ENCODE measurements at places on chromosomes 1 and 21.
A peak's percentile ranks its signal among the peaks of the same experiment; 100 is the strongest.

- DNase-seq: no peak
These were observed 333.6 kb downstream of the KCNH1 start for GRCh38 chr1:210800301-210800700.

DNA sequence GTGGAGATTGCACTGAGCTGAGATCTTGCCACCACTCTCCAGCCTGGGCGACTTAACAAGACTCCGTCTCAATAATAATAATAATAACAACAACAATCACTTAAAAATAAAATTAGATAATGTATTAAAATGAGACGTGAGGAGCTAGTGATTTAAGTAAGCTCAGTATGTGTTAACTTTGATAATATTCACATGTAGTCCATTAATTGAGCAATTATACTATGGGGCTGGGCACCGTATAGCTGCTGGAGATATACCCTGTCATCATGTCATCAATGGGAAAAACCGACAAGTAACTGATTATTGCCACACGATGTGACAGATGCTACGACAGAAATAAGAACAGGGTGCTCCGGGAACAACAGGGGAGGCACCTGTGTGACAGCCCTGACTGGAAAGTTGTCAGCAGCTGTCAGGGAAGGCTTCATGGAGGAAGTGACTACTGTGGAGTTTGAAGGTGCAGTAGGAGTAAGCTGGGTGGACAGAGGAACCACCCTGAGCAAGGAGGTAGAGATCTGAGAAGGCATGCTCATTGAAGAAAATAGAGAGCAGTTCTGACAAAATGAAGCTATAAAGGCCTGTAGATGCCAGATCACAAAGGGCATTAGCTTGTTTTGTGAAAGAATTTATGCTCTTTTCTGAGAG is 924 bp upstream of the CAMSAP2 start:
- no peak for DNase-seq

DNA sequence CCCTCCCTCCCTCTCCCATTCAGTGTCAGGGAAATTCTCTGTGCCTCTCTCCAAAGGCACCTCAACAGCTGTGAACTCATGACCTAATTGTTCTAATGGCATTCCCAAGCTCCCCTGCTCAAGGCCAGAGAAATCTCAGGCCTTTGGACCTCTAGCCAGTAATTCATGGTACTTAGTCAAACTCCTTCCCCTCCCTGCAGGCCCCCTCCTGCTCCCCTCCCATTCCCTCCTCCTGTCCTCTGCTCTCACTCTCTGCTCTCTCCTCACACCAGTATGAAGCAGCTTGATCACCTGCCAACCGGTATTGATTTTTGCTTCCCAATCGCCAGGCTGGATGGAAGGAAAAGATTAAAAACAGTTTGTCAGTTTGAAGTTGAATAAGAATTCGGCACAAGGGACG is 370.5 kb upstream of the PBX1 start:
- no peak for DNase-seq

DNA sequence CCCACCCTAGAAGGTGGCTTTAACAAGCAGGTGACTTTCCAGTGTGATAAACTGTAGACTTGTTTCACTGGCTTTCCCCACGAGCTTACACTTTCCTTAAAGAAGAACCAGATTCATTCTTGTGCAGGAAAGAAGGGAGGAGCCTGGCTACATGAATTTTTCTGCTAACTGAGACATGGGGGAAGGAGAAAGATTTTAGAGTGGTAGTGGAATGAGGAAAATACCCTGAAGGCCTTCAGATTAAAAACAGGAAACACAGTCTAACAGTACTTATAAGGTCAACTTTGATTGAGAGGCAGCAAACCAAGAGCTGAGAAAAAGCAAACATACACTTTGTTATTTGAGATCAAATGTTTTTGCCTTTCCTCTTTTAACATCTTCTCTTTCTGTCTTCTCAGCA is 640.9 kb upstream of the PLXNA2 start:
- DNase-seq: no peak

GRCh38 chr1:236395230-236395946 is 1.3 kb downstream of the EDARADD start:
- DNase-seq: no peak

- DNase-seq: no peak
These were observed 174.1 kb downstream of the FOXD2 start for GRCh38 chr1:47611992-47612391.

DNA sequence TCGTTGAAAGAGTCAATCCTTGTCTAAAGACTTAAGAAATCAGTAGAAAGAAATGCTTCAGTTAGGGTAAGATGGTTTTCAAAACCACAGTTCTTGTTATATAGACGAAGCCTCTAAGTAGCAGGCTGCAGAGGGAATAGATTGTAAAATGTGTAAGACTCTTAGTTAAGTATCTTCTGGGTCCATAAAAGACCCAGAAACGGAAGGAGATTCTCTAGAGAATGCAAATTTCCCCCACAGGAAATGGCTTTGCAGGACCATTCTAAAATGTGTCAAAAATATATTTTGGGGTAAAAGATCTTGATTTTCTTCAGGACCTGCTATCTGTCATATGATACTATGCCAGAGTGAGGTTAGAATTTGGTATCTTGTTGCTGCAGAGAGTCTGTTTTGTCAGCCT is 13.4 kb downstream of the OR2T1 start:
- no peak for DNase-seq

DNA sequence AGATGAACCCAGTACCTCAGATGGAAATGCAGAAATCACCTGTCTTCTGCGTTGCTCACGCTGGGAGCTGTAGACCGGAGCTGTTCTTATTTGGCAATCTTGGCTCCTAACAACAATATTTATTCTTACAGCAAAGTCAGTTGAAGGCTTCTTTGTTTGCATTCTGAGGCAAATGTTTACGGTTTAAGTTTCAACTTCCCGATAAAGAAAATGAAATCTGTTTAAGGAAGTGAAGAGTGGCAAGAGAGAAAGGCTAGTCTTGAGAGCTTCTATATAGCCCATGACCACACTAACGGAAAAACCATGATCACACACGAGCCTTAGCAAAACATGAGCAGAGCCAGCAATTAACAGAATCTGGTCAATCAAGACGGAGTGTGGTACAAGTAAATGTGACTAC is 122.6 kb upstream of the ZNHIT6 start:
- DNase-seq: no peak

- DNase-seq: no peak
These were observed 15.5 kb downstream of the LEPR start for GRCh38 chr1:65435987-65436386.

DNA sequence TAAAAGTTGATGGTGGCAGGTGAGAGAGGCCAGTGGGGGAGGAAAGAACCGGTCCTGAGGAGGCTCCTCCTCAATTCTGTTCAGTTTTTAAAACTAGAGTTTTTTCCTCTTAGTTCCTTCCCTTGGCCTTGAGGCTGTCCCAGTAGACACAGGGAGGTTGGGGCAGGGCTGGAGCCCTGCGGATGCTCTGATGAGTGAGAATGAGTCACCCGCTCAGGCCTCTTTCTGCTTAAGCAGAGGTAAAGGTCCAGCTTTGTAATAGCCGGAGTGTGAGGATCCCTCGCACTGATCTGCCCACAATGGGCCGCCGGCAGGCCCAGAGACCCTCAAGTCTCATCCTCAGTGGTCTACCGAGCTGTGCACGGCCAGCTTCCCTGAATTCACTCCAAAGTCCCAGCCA is 49.6 kb upstream of the IRF2BP2 start:
- no peak for DNase-seq

- peak; percentile 42 for DNase-seq
These were observed 62.2 kb upstream of the SLC44A3 start for GRCh38 chr1:94757931-94758330.

GRCh38 chr1:209012443-209013196 is 570.9 kb upstream of the CAMK1G start:
- no peak for DNase-seq

DNA sequence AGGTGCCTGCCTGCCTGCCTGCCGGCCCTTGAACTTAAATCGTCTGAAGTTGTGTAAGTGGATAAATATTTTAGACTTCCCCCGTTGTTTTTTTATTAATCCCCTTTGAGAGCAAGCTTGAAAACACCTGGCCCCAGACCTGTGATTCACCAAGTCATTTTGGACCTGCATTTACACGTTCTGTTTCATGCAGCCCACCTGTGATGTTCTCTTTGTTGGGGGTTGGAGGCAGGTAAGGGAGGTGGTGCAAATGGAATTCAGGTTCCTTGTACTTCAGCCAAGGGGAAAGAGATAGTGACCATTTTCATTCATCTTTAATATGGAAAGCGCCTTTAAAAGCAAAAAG is 1.2 kb downstream of the SLC37A1 start:
- DNase-seq: no peak

DNA sequence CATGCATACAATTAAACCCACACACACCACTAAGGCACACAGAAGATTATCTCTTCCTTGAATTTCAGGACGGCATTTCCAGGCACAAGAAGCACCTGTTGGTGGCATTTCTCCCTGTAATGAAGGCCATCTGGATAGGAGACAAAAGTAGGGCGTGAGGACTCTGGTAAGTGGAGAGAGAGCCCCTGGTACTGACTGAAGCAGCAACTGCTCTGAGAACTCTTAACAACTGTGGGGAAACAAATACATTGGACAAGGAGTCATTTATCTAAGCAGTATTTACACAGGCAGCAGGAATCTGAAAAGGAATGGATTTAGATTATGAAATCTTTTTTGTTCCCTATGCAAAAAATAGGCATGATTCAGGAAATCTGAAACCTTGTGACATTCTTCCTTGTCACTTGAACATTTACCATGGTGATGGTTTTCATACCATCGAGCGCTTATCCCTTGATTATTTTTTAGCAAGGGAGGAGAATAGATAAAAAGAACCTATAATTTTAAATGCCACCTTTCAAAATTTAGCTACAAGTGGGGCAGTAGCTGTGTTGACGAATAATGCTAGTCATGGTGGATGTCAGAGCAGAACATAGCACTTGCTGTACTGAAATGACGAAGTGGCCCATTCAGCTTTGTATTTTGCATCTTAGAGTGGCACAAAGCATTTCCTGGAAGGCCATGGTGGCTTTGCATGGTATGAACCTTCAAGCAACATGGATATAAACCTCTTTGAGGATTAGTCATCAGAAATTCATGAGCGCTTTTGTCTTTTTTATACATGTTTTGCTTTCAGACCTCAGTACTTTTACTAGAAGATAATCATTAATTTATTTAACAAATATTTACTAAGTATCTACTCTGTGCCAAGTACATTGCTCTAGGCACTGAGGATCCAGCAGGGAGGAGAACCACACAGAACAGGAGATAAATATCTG is 362.0 kb downstream of the ADGRL2 start:
- peak; percentile 3 for DNase-seq

DNA sequence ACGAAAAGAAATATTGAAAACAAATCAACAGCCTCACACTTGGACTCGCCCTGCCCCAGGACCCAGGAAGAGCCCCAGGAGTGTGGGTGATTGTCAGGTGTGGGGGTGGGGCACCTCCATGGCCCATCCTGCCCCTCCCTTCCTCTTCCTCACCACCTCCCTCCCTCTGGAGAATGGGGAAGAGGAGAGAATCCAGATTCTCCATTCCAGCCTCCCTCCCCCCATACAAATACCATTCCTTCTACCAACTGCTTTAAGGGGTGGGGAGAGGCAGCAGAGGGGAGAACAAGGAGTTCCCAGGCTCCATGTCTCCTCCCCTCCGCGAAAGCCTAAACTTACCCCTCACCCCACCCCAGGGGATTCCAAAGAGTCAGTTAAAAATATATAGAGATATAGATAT is 36.7 kb downstream of the MEF2D start:
- DNase-seq: no peak

DNA sequence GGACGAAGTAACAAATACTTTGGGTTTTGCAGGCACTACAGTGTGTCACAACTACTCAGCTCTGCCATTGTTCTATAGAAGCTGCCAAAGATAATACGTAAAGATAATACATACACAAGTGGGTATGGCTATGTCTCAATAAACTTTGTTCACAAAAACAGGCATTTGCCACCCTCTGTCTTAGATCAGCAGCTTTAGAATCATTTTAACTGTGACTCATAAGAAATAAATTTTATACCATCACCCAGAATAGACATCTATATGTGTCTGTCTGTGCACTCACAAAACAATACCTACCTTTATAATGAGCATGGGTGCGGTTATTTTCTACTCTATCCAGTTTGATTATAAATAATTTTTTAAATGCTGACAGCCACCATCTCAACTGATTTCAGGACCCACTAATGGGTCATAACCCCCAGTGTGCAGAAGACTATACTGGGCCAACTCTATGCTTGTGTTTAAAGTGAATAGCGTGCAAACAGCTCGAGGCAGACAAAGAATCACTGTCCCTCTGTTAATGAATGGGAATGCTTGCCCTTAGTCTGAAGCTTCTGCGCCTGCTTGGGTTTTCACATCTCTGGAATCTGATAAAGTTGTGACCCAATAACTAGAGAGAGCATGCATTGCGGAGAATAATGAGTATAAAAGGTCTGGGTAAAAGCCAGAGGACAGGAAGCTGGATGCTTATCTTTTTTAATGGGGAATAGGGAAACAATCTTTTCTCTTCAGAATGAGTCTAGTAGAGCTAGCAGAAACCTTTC is 216.2 kb downstream of the PLPP3 start:
- no peak for DNase-seq

DNA sequence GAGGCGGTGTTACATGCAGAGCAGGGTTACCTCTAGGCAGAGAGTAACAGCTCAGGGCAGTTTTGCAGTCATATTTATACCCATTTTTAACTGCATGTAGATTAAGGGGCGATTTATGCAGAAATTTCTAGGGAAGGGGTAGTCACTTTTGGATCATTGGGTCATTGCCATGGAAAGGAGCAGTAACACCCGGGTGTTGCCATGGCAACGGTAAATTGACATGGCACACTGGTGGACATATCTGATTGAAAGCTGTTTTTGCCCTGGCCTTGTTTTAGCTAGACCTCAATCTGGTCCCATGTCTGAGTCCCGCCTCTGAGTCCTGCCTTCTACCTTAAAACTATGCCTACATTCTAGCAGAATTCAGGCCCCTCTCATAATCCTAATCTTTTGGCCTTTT is 11.8 kb upstream of the USP1 start:
- no peak for DNase-seq

- DNase-seq: no peak
These were observed at the start of gene TINAGL1 for GRCh38 chr1:31576201-31576669. TSS of gene TINAGL1 (plus strand) at chr1:31576515. CDS start at chr1:31577149, 634 bp downstream.

GRCh38 chr1:238581332-238581731 is 690.6 kb upstream of the ZP4 start:
- no peak for DNase-seq

GRCh38 chr1:14039582-14040430 is 339.8 kb downstream of the PRDM2 start:
- DNase-seq: no peak

- DNase-seq: no peak
These were observed 21.9 kb downstream of the RAB3B start for GRCh38 chr1:51968632-51969031.

DNA sequence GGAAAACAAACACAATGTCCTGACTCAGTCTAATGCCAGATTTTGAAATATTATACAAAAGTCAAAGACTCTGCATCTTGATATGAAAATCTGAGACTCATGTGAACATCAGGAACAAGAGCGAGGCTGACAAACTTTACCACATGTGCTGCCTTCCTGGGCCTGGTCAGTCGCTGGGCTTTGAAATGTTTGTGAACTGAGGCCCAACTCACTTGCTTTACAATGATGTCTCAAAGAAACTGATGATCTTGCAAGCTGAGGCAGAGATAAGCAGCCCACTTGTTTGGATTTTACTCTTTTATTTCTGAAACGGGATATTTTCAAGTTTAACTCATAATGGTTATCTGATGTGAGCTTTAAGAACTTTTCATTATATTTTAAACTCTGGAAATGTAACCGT is 2.1 kb downstream of the BCAR3 start:
- DNase-seq: no peak

- no peak for DNase-seq
These were observed 96.6 kb downstream of the ASTN1 start for GRCh38 chr1:177067752-177068410.

GRCh38 chr1:38062361-38063288 is 16.0 kb upstream of the POU3F1 start:
- no peak for DNase-seq

- no peak for DNase-seq
These were observed 103.0 kb upstream of the VAV3 start for GRCh38 chr1:108067884-108068540.
